ENCODE measurements at places on chromosomes 1 and 21.

GRCh38 chr21:43936247-43936967 lies 71.4 kb downstream of the AGPAT3 start:
- DNase-seq, result no peak

GRCh38 chr21:34883491-34884271 lies 165.4 kb downstream of the RUNX1 start:
- DNase-seq, result no peak

DNA sequence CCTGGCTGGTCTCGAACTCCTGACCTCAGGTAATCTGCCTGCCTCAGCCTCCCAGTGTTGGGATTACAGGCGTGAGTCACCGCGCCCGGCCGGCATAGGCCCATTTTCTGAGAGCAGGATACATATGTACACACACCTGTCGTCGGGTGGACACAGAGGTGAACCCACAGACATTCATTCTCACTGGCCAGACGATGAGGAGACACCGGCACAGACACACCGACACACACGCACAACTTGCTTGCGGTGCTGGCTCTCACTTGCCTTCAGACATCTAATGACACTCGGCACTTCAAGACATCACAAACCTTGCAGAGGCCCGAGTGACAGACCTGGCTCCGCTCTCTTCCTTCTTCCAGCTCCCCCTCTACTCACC lies 579 bp downstream of the PTCH2 start:
- no peak for DNase-seq

DNA sequence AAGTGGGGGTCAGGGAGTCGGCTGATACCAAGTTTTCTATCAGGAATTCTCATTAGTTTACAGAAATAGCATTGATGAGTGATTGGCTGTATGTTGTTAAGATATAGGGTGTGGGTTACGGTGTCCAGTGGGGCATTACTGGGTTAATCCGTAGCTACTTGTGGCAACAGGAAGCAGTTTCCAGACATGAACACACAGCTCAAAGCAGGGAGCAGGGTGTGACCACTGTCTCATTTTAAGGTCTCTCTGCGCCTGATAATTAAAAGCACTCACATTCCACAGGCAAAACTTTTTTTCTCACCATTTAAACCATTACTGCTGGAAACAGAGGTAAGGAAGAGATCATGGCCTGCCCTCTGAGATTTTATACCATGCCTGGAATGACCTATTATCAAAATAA lies 114.9 kb downstream of the SIK1 start:
- DNase-seq, result no peak

- DNase-seq, result no peak
Measured at GRCh38 chr1:208631506-208631905, 387.3 kb upstream of the PLXNA2 start.

DNA sequence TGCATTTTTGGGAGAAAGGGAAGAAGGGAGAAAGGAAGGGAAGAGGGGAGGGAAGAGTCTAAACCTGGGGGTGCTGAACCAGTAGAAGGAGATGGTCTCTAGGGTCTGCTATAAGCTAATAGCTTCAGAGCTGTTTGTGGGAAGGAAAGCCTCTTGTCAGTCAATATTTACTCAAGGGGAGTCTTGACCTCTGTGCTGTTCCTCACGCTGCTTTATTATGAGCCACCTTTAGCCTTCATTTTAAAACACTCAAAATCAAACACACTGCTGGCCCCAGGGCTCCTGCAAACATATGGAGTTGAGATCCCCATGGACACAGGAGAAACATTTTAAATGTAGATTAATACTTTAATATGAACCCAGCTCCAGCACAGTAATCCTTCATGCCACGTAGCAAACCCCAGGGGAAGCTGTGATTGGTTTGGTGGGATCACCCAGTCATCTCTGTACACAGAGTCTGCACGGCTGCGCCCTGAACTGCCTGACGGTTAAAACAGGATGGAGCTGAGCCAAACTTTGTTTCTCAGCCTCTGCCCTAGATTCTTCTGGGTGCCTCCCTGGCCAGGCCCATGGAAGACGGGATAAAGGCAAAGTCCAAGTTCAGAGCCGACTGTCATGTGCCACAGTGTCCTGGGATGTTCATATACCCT lies 40.2 kb upstream of the VWA5B1 start:
- no peak for DNase-seq

DNA sequence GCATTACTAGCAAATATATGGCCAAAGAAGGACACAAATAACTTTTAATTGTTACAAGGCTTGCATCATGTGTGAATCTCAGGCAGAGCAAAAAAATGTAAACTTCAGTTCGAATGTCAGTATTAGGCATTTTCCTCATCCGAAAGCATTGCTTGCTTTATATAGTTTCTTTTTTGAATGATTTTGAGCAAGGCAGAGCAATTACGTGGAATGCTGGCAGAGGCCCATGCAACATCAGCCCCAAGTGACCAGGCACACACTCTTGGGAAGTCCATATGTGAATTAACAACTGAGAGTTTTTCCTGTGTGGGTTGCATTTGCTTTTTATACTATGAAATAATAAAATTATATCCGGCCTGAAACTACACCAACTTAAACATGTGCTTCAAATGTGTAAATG lies 274.8 kb downstream of the PTPRC start:
- DNase-seq, result no peak

DNA sequence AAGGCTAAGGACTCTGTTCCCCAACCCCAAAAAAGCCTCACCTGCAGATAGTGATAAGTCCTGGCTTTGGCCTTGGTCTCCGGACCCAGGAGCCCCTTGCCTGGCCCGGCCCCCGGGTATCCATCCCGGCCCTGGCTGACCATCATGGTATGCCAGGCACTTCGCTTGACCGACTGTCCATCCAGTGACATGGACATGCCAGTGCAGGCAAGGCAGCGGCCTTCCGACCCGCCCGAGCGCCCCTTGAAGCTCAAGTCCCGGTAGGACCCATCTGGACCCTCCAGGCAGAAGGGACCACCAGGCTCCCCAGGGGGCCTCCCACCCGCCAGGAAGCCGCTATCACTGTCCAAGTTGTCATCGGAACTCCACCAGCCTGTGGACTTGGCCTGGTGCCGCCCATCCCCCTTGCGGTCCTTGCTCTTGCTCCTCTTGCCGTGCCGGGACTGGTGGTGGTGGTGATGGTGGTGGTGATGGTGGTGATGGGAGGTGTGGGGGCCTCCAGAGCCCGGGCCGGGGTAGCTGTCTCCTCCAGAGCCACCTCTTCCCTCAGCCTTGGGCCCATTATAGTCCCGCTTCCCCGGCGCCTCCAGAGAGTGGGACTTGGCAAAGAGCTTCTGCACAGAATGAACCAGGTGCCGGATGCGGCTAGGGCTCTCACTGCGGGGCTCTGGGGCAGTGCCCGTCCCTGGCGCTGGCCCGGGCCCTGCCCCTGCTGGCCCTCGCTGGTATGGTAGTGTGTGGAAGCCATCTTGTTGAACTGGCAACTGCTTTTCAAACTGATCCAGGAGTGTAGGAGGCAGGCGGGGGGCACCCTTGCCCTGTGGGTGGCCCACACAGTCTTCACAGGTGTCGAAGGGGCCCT lies 25.0 kb downstream of the DLGAP3 start:
- no peak for DNase-seq

GRCh38 chr21:34736116-34736874 lies 67.5 kb downstream of the CLIC6 start:
- no peak for DNase-seq

DNA sequence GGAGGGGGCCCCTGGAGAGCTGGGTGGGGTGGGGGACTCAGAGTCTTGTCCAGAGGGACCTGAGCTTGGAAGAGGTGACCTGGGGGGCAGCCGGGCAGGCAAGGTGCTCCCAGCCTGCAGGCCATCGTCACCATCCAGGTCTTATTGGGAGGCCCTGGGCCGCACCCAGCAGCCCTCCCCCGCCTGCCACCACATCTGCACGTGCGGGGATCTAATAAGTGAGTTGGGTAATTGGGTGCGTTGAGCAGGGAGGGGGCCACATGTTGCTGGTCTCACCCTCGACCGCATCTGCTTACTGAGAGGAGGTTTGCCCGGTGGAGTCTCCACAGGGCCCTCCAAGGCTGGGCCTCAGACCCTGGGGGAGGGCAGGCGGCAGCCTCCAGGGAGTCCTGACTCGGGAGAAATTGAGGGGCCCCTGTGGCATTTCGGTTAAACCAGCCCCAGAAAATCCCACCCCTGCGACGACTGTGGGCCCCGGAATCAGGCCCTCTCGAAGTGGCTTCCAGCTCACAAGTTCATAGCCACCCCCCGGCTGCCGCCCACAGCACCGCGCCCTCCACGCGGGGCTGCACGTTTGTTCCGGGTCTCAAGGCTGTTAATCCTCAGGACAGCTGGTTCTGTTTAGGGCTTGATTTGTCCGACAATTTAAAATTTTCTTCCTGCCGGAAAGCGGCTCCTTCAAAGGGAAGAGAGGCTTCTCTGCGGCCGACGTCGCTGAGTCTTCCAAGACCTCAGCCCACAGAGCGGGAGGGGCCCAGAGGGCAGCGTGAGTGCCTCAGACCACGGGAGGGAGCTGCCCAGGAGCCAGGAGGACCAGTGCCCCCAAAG lies 14.7 kb upstream of the COL6A2 start:
- no peak for DNase-seq

DNA sequence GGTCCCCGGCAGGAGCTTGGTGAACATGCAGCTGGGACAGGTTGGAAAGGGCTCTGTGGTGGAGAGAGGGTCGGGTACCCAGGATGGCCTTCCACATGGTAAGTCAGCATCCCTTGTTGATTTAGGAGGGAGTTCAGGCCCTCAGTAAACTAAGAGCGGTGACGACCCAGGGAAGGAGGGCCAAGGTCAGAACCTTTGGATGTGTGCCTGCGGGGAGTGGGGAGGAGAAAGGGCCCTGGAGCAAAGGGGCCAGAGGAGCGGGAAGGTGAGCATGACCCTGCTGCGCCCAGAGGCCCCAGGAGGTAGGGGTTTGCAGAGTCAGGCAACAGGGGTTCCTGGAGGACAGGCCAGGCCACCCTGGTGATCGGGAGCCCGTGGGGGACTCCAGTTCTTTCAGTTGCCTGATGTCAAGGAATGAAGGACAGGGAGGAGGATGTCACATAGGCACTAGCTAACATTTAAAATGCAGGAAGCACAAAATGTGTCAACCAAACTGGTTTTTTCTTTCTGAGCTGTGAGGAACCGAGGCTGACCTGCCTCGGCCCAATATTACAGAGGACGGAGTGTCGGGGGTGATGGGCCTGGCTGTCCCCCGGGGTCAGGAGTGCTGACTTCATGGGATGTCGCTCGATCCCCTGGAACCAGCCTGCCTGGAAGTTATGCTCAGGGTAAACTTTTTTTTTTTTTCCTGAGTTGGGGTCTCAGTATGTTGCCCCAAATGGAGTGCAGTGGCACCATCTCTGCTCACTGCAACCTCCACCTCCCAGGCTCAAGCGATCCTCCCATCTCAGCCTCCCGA lies 117.4 kb upstream of the SLC45A1 start:
- DNase-seq, result no peak

GRCh38 chr1:6239950-6240768 lies 3.8 kb upstream of the HES3 start:
- DNase-seq, result no peak

DNA sequence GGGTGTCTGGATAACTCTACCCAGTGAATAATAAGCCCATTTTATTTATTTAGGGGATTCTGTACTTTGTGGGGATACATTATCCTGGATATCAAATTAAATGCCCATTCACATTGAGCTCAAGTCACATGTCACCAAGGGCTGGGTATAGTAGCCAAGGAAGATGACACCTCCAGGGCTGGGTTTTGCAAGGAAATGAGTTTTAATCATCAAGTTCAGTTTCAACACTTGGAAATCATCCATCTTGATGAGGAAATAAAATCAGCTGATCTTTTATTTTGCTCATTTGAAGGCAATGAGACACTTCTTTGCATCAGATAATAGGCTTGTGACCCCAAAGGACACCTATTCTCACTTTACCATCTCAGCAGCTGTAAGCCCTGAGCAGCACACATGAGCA lies 80.0 kb upstream of the TNR start:
- DNase-seq, result no peak

DNA sequence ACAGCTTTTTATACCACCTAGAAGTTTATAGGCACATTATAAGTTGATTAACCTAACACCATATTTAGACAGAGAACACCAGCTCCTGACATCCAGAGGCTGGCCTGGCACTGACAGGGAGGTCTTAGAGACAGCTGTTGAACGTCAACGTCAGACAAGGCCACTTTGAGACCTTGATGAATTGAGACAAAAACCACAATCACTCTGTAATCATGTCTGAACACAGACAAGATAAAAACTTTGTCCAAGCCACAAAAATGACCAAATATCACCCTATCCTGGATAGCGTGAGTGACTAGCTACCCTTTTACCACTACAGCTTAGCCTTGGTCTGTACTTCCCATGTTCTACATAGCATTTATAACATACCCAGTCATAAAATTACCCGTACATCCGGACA lies 403.6 kb upstream of the CHRM3 start:
- no peak for DNase-seq

GRCh38 chr1:9691691-9692090 lies 40.2 kb downstream of the PIK3CD start:
- DNase-seq, result no peak

DNA sequence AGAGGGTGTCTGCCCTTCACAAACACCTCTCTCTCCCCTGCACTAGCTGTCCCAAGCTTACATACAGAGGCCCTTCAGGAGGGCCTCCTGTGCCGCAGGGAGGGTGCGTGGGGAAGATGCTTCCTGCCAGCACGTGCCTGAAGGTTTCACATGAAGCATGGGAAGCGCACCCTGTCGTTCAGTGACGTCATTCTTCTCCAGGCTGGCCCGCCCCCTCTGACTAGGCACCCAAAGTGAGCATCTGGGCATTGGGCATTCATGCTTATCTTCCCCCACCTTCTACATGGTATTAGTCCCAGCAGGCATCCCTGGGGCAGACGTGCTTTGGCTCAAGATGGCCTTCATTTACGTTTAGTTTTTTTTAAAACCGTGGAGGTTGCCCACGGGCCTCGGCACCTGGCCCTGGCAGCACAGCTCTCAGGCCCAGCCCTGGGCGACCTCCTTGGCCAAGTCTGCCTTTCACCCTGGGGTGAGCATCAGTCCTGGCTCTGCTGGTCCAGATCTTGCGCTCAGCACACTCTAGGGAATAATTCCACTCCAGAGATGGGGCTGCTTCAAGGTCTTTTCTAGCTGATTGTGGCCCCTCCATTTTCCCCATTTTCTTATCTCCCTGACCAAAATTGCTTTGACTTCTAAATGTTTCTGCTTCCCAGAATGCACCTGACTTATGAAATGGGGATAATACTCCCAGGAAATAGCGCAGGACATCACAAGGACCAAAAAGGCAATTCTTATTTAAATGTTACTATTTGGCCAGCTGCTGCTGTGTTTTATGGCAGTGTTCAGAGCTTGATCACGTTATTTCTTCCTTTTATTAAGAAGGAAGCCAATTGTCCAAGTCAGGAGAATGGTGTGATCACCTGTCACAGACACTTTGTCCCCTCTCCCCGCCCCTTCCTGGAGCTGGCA lies 6.1 kb downstream of the NPPA start:
- no peak for DNase-seq

DNA sequence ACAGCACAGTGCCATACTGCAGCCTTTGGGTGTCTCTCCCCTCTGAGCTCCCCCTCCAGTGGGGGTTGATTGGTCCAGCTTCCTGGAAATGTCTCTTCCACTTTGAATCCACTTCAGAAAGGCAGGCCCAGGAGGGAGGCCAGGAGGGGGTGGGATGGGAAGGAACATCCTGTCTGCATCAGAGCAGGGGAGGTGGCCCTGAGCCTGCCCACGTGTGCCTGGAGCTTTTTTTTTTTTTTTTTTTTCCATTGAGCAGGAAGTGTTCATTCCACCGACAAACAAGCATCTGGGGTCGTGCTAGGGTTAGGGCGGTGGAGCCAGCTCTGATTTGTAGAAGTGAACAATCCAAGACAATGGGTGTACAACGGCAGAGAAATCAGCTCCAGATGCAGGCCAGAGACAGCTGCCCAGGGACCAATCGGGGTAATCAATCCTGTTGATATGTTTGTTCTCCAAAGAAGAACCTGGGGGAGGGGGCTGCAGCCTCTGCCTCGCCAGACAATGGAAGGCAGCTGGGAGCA lies 93.3 kb downstream of the SSBP3 start:
- no peak for DNase-seq

- no peak for DNase-seq
Measured at GRCh38 chr1:218636548-218636947, 291.4 kb downstream of the TGFB2 start.
